T-helper 22 cell (primary cell): ENCODE measurements at places on chromosomes 1 and 21.

- no peak for DNase-seq
These were observed 202.0 kb downstream of the FMN2 start for GRCh38 chr1:240293706-240294105.

GRCh38 chr1:33074193-33074945, 6.6 kb upstream of the AZIN2 start:
- DNase-seq = no peak

GRCh38 chr1:161307892-161308638, 1.7 kb downstream of the MPZ start:
- DNase-seq = no peak

- DNase-seq = no peak
These were observed 44.7 kb upstream of the LRP8 start for GRCh38 chr1:53372501-53372951.

GRCh38 chr1:212346601-212347000, 61.4 kb downstream of the PPP2R5A start:
- DNase-seq = no peak

- DNase-seq = no peak
These were observed 2.2 kb downstream of the RALGPS2 start for GRCh38 chr1:178727014-178727895.

DNA sequence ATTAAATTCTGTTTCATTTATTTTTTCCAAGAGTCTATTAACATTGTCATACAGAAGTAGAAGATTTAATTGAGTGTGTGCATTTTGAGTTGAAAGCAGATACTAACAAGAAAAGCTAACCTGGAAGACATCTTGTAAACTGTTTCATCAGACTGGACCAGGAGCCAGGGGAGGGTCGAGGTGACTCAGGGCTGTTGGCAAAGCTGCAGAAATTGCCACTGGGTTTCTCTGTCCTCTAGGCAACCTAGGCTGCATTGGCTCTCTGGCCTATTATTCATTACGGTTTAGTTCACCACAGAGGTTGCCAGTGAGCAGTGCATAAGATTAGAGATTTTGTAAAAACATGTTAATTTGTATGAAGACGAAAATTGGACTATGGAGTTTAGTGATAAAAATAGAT, 27.5 kb downstream of the ERG start:
- DNase-seq = no peak

DNA sequence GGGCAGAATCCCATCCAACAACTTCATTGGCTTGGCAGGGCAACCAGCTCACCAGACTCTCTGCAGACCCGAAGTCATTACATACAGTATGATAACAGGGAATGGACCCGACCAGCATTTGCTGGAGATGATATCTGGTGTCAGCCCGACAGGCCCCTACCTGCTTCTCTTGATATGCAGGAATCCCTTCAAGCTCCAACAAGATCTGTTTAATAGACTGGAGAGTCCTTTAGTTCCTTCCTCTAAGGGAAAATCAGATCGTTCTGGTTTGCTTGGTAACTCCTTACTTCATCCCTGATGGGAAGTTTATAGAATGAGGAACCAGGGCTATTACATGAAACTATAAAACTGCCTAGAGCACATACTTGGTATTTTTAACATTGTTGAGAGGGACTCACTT, 61.2 kb downstream of the EDARADD start:
- DNase-seq = no peak

DNA sequence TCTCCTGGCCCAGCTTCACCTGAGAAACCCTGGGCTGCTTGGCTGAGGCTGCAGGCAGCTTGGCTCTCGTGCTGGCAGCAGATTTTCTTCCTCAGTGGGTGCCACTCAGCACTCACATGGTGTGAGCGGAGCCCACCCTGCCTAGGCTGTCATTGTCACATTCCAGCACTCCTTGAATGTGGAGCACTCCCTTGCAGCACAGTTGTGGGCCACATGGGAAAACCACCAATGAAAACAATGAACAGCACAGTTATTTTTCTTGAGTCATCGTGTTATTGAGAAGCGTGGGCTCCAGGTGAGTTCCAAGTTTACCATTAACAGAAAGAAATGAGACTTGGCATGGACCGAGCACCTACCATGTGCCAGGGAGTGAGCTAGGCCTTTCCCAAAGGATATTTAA, 27.2 kb upstream of the TRIM67 start:
- DNase-seq = no peak

DNA sequence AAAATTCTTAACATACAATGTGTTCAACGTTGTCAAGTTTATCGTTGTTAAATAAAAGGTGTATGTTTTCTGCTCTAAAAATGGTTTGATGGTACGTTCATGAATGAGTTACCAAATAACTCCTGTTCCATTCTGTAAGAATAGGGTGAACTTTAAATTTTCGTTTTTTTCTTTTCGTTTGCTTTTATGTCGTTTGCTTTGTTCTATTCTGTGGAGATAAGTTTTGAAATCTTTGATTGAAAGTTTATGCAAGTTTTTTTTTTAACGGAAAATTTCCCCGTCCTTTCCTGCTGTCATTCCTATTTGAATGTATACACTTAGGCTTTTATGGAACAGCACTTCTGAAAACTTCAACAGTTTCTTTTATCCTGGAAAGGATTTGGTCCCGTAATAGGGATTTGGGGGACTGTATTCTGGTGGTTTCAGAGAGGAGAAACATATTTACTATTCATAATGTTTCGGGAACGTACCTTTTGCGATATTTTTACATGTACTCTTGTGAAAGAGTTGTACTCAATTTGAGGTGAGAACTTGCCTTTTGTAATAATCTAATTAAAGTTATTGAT, 1.7 kb downstream of the DR1 start:
- DNase-seq = no peak

- DNase-seq = peak; percentile 46
These were observed 710 bp upstream of the HYI start for GRCh38 chr1:43454270-43455011.

DNA sequence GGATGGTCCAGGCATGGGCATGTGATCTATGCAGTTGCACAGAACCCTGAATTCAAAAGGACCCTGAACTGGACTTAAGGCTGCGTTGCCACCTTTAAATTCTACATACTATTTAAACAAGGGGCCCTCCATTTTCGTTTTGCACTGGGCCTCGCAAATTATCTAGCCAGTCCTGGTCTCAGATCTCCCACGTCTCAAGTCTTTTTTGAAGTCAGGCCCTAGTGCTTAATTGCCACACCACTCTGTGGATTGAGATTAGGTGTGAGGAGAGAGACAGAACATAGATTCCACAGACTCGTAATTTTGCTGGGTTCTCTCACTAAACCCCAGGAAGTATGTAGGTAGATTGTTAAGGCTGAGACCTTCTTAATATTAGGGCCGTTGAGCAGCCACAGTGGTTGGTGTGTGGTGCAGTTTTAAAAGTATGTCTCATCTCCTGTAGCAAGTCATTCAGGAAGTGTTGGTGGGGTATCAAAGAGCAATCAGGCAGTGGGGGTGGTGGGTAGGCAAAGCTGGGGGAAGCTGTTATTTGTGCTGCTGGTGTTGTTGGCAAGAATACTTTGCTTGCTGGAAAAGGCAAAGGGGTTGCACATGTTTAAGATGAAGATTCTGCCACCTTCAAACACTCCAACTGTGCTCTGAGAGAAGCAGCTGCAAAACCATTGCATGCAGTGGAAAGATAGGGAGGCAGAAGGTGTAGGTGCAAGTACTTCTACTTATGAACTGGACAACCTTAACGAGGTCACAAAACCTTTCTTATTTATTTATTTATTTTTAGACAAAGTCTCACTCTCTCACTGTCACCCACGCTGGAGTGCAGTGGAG, 11.2 kb downstream of the CD84 start:
- DNase-seq = peak; percentile 74

DNA sequence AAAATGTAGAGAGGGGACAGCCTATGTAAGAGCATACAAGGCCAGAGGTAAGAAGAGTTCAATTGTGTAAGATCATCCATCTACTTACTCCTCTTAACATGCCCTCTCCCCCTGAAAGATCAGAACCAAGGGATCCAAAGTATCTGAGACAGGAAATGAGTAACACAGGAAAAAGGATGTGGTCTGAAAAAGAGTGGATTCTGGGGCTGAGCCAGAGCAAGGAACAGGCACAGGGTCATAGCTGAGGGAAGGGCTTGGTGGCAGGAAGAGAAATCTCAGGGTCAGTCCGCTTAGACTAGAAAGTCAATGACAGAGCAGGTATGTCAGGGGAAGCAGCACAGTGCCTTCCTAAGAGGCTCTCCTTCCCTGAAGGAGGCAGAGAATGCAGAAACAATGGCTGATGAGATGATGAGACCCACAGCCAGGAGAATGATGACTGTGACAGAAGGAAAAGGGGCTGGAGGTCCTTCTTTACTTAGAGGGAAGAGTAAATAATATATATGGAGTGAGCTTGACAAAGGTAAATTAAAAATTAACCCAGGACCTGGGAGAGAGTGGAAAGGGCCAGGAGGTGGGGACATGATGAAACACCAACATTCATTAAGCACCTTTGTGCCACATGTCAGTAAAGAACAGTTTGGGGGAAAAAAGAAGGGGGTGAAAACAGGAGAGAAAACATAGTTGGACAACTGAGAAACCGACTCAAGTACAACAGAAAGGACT, 26.2 kb upstream of the A3GALT2 start:
- DNase-seq = no peak

DNA sequence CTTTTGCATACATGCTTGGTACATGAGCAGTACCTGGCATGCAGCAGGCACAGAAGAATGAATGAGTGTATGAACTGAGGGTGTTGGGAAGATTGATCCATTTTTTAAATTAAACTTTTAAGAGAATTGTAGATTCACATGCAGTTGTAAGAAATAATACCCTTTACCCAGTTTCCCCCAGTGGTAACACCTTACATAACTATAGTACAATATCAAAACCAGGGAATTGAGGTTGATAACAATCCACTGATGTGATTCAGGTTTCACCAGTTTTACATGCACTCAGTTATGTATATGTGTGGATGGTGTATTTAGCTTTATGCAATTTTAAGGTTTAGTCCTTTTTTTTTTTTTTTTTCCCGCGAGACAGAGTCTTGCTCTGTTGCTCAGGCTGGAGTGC, 20.5 kb downstream of the TRABD2B start:
- DNase-seq = no peak

DNA sequence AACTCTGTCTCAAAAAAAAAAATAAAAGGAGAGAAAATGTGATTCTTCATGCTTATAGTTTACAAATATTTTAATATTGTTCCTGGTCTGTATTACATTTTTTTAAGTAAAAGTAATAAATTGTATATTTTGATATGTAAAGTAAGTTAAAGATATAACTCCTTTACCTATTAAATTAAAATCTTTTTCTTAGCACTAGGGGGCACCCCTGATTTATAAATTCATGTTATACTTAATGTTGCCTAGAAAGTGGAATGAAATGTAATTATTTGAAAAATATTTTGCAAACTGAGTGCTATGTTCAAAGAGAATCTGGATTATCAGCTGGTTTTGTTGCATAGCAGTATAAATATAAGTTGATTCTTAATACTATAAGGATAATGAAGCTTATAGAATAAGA, 49.2 kb downstream of the RALGPS2 start:
- DNase-seq = no peak

- no peak for DNase-seq
These were observed 1.0 kb downstream of the CRB1 start for GRCh38 chr1:197269053-197269452.

- DNase-seq = no peak
These were observed 5.5 kb upstream of the MMP23B start for GRCh38 chr1:1626207-1627141.
